CD4-positive, alpha-beta T cell treated with Interleukin-17A for 1 hour (primary cell): ENCODE measurements at places on chromosomes 11 and 22.

- no peak for DNase-seq
These were observed 72.4 kb upstream of the CARD18 start for GRCh38 chr11:105211806-105212554.

- no peak for DNase-seq
These were observed 196.2 kb downstream of the TBC1D22A start for GRCh38 chr22:46958658-46959057.

- DNase-seq = no peak
These were observed 23.0 kb downstream of the KCNE3 start for GRCh38 chr11:74444173-74444826.

DNA sequence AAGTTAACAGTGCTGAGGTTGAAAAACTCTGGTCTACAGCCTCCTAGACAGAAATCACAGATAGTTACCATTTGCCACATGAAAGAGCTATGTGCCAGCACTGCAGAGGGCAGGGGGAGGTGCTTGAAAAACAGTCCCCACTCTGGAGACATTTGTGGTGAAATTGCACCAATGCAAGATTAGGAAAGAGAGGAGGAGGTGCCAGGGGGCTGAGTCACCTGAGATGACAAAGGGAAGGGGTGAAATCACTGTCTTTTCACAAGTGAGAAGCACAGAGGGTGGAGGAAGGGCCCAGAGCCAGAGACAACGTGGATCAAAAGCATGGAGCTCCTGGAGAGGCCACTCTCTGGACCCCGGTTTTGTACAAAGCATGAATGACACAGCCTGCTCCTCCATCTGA lies 196.3 kb downstream of the BUD13 start:
- no peak for DNase-seq

DNA sequence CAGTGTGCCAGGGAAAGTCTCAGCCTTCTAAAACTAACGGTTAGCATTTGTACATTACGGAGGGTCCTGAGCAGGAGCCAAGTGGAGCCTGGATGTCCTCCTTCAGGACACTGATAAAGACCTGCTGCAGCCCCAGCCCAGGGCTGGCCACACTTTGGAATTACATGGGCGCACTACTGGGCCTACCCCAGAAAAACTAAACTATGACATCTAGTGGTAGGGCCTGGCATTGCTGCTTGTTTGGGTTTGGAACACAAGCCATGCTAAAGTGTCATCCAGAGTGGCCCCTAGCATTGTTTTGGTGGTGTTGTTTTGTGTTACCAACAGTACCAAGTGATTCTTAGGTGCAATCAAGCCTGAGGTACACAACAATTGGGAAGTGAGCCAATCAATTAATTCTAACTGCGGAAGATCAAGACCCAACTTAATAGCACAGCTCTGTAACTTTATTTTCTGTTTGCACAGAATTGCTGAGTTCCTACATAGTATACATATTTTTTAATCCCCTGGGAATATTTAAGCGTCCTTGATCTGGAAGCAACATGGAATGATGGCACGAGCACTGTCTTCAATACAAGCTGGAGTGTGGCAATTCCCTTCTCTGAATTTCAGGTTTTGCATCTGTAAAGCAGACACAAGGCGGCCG lies 340.7 kb downstream of the LARGE1 start:
- peak; percentile 18 for DNase-seq

- DNase-seq = no peak
These were observed 70.8 kb downstream of the NTM start for GRCh38 chr11:131441051-131441810.

DNA sequence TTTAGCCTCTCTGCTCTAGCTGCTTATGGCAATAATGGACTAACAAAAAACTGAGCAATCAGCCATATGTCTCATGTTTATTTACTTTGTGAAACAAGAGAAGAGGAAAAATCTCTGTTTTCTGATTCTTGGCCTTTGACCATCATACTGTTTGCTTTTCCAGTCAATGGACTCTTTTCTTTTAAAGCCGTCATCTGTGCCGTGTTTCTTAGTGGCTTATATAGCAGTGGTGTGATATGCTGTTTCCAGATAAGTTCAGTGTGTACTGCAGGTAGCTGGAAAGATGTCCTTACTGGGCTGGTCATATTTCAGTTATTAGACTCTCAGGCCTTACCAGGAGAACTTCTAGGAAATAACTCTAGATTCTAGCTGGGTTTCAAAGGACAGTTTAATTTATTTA lies 33.6 kb upstream of the TECTA start:
- DNase-seq = no peak

DNA sequence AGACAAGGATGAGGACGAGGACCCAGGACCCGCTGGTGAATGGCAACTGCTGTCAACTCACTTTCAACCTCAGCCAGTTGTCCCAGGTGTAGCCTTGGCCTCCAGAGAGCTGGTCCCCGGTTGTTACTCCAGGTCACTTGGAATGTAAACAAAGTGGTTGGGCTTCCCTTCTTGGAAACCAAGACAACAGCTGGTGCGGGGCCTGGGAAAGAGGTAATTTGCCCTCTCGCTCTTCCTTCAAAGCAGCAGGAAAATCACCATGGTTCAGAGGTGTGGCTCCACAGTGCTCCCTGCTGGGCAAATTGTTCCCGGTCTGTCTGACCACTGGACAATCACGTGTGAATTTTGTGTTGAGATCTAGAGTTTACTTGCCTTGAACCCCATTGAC lies 15.0 kb downstream of the SLC1A2 start:
- no peak for DNase-seq

DNA sequence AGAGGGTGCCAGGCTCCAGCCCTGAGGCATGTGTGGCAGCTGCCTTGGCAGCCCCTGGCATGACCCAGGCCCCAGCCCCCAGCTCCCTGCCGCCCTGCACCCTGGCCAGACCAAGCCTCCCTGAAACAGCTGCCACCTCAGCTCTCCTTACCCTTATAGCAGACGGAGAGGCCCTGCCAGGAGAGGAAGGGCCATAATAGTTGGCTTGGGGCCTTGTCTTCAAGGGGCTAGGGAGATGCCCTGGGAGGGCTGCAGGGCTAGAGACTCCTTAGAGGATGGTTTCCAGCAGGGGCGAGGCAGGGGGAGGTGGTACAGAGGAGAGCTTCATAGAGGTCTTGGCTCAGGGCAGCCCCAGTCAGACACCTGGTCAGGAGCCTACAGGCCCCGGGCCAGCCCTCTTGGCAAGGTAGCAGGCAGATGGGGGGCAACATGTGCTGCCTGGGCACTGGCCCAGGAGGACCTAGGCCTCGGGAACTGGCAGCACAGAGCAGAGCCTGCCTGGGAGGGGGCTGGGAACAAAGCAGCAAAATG lies 13.0 kb downstream of the SMTN start:
- DNase-seq = no peak

- DNase-seq = no peak
These were observed 294.1 kb upstream of the MTNR1B start for GRCh38 chr11:92675303-92675702.

DNA sequence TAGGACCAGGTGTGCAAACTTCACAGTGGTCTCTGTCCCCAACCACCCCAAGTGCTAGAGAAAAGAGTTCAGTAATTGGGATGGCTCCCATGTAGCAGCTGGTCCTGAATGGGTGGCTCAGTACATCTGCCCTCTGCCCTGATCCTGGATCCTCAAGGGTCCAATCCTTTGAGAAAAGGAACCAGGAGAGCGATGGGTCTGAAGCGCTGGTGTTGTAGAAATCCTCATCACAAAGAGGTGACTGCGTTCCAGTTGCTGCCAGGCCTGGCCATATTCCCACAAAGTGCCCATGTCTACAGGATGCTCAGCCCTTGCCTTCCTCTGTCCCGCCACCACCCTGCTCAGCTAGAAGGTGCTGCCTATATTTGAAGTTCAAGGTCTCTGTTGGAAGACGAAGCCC lies 6.2 kb upstream of the C22orf39 start:
- DNase-seq = no peak

GRCh38 chr11:34300926-34301295 lies 56.9 kb downstream of the ABTB2 start:
- DNase-seq = no peak

GRCh38 chr22:28899199-28899853 lies 16.0 kb downstream of the ZNRF3 start:
- peak; percentile 58 for DNase-seq

DNA sequence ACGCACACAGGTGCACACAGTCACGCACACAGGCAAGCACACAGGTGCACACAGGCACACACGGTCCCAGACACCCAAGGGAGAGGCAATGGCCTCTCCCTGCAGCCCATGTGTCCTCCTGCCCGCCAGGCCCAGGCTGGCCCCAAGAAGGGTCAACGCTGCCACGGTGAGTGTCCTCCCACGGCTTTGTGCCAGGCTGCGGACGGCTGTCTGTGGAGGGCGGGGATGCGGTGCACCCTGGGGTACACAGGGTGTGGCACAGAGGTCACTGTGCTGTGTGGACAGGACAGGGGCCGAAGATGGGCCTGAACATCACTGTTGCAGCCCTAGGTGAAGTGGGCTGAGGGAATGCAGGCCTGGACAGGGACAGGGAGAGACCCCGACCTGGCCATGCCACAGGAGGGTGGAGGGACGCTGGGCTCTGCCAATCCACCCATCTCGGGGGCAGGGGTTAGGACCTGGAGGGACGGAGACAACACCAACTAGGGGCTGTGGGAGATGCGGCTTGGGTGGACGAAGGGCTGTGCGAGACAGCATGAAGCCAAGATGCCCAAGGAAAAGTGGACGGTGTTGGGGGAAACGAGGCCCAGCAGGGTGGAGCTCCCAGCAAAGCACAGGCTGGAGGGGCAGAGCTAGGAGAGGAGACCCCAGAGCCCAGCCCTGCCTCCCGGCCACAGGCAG lies 523.8 kb downstream of the BRD1 start:
- DNase-seq = no peak

- DNase-seq = no peak
These were observed 135.2 kb upstream of the NCAM1 start for GRCh38 chr11:112826026-112826425.

- DNase-seq = peak; percentile 12
These were observed 12.2 kb downstream of the NEAT1 start for GRCh38 chr11:65434667-65435410.

GRCh38 chr11:35893796-35894475 lies 49.9 kb upstream of the LDLRAD3 start:
- no peak for DNase-seq

- no peak for DNase-seq
These were observed 139.9 kb upstream of the NARS2 start for GRCh38 chr11:78714539-78714938.

GRCh38 chr11:129317571-129317970 lies 58.1 kb upstream of the BARX2 start:
- no peak for DNase-seq
